Renal cortex interstitium (tissue), 15 donors: ENCODE measurements at places on chromosomes 6 and 20.

- no peak for DNase-seq
Measured at GRCh38 chr20:24533449-24533848, 64.0 kb downstream of the SYNDIG1 start.

DNA sequence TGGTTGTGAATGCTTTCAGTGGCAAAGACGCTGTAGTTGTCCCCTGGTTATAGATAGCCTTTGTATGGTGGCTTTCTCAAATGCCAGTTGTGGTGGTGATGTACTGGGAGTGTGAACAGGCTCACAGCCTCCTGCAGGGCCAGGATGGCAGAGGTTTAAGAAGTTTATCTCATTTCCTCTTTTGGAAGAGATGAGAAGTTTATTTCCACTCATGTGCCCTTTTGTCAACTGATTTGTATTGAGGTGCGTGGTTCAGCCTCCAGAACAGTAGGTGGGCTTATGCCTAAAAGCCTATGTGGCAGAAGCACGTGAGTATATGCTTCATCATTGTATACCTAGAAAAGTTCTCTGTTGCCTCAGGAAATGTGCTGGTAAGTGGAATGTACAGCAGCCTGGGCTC lies 13.7 kb upstream of the ZFP57 start:
- DNase-seq: no peak

GRCh38 chr20:45962031-45962755 lies 9.8 kb downstream of the ZNF335 start:
- no peak for DNase-seq

DNA sequence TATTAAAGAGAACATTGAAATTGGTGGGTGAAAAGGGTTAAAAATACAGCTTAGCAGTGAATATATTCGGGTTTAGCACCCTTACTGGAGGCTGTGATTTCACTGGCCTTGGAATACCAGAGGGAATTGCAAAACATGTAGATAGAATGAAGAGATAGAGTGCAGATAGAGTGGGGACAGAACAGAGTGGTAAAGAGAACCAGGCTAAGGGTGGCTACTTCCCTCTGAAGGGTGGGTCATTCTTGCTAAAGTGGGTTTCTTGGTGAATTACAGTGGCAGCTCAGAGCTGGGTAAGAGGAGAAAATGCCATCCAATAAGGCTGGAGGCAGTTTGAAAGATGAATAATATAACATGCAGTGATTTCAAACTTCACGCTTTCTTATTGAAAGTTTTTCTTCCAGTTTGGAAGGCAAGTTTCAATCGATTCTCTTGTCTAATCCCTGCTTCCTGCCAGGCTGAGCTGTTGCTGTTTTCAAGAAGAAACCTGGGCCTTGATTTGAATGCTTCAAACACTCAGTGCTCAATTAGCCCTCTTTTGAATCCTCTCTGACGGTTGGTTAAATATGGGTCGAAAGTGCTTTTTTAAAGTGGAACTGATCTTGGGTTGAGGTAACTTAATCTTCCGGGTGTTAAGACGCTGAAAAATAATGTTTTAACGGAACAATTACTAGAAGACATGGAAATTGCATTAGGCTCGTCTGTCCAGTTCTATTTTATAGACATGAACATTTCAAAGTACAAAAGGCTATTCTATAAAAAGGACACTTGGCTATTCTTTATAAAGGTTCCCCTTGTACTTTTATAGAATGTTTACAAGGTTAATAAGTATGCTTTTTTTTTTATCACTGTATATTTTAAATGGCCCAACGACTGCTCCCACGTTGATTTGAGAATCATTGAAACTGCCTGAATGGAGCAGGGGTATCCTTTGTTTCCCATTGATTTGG lies 203.3 kb downstream of the BCAS1 start:
- no peak for DNase-seq

DNA sequence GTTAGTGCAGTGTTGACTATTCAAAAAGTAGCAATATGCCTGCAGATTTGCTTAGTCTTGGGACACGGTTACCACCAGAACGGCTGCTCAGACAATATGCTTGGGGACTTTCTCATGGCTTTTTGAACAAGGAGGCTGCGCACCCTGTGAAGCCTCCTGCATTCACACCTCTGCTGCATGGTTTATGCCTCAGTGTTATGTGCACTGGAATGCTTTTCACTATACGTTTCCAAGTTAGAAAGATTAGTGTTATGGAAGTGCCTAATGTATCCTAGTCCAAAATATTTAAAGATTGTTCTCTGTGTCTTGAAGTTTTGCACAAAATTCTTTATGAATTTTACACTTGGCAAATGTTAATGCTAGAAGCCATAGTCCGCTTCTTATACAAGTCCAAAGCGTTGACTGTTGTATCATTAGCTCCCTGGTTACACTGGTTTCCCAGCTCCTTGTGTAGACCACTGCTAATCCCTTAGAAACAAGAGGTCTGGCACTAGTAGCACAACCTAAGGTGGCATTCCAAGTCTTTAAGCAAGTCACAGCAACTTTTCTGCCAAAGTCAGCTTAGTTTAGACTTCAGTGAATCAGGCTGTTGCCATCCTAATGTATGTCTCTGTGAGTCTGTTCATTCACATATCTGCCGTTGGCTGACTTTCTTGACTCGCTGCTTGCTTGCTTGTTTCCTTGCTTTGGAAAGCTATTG lies 26.3 kb upstream of the SLC22A1 start:
- no peak for DNase-seq

DNA sequence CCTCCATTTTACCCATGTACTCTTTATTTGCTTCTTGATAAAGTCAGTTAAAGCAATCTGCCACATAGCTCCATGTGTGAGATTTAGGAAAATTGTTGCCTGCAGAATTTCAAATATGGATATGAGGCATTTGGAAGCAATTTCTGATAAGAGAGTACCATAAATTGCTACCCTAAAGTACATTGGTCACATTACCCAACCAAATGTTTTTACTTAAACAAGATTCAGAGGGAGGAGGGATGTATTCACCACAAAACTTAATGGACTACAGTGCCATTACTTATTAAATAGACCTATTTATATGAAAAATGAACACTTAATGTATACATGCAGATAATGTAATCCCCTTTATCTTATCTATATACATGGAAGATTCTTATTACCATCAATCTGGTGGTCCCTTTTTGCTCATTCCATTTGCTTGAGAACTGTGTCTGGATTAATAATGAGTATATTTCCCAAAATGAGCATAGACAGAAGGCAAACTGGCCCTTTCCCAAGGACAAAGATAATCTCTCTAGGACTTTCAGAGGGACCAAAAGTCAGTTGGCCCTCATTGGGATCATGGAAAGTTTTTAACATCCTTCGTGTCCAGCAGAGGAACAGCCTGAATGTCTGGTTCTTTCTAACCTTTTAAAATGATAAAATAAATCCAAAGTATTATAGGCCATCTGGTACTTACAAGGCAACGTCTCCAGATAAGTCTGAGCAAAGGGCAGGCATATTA lies 526.4 kb downstream of the CBLN4 start:
- no peak for DNase-seq

GRCh38 chr6:53067849-53068361 lies 2.7 kb downstream of the FBXO9 start:
- DNase-seq: no peak

DNA sequence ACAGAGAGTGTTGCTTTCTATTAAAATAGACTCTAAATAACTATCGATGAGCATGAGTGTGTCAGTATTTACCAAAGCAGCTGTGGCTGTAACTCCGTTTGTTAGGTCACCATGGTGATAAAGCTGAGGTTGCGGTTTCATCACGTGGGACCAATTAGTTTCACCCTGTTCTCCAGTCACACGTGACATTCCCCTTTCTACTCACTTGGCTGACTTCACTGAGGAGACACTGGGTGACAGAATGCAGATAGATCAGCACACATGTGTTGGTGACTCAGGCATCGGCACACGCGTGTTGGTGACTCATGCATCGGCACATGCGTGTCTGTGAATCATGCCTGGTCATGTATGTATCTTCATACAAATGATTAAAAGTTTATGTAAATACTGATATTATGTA lies 285.4 kb downstream of the THBS2 start:
- peak; percentile 66 for DNase-seq

GRCh38 chr6:73878403-73878802 lies 182.4 kb downstream of the CD109 start:
- no peak for DNase-seq

- DNase-seq: no peak
Measured at GRCh38 chr6:21505574-21505990, 88.0 kb upstream of the SOX4 start.

- no peak for DNase-seq
Measured at GRCh38 chr6:156379392-156380289, 397.5 kb upstream of the ARID1B start.

- peak; percentile 55 for DNase-seq
Measured at GRCh38 chr20:54680872-54681619, 205.7 kb downstream of the DOK5 start.

GRCh38 chr6:47064274-47064673 lies 22.1 kb upstream of the ADGRF1 start:
- no peak for DNase-seq
